ENCODE measurements at places on chromosomes 1 and 21. TPM values are rescaled to one million over a fixed set of nuclear protein-coding genes. Genes with fewer than 3 reads are reported as not detected.

GRCh38 chr1:28126783-28127490 is 38.5 kb upstream of the EYA3 start:
- no peak for DNase-seq

DNA sequence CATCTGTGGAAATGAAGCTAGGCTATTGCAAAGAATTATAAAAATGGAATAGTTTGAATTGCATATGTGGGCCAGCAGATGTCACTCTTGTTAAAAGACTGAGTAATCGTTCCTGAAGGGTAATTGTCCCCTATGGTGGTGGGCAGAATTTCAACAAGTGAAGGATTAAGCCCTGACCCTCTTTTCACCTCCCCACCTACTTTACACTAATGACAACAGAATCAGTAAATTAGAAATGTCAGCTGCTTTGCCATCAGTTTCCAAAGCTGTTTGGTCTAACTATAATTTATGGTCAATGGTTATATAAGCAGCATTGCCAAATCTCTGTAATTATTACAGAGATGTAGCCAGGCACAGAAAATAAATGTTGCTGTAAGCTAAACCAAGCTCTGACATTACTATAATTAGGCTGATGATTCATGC is 898.6 kb downstream of the AMY1C start:
- DNase-seq, result no peak

DNA sequence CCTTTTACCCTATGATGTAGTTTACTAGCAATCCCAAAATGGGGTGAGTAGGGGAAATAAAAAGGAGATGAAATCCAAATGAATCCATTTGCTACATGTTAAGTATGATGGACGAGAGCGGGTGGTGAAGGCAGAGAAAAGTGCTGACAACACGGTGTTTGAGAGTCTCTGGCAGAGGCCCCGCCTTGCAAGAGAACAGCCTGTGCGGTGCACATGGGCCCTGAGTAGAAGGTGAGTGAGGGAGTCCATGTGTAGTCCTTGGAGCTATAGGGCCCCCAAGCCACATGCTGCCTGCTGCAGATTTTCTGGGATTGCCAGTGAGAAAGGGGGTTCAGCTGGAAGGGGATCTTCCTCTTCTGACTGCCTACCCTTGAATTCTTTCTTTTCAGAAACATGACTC is 177.1 kb downstream of the TNR start:
- DNase-seq, result no peak

- DNase-seq, result no peak
Observed at GRCh38 chr21:42566524-42567213, 53.0 kb downstream of the SLC37A1 start.

- no peak for DNase-seq
Observed at GRCh38 chr1:206856674-206857464, 8.6 kb upstream of the IL20 start.

GRCh38 chr1:178461104-178461503 is 35.7 kb downstream of the CLEC20A start:
- no peak for DNase-seq

- DNase-seq, result peak; percentile 62
Observed at GRCh38 chr1:219926363-219926998, 1.9 kb downstream of the SLC30A10 start.

DNA sequence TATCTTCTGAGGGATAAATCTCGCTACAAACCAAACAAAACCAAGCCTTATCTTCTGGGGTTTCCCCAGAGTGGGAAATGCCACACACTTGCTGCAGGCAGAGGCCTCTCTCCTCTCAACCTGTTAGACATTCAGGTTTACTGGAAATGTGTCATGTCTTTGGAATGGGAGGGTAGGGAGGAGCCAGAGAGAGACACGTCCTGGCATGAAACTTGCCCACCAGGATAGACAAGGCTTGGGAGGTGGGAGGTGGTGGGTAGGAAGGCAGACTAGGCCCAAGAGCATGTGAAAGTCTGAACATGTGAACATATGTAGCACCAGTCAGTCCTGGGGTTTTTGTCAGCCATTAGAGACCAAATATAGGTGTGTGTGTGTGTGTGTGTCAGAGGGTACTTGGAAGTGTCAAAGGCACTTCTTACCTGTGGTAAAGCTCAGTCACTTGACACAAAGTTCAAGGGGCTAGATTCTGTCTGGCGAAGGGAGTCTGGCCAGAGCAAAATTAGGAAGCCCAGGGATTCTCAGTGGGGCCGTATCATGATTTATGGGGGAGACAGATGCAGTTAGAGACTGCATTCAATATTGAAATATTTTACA is 32.4 kb upstream of the PIGC start:
- no peak for DNase-seq

- no peak for DNase-seq
Observed at GRCh38 chr1:40717955-40718354, 26.5 kb downstream of the NFYC start.

DNA sequence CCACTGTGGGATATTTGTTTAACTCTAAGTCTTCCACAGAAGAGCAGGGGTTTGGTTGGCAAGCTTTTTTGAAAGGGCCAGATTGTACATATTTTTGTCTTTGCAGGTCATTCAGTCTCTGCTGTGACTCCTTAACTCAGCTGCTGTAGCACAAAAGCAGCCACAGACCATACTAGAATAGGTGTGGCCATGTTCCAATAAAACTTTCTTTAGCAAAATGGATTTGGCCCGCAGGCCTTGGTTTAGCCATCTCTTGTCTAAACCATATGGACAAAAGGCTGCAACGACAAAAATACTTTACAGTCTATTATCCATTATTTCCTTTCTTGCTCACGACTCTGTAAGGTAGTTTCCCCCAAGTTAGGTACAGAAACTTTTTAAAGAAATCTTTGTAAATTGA is 60.5 kb downstream of the ESRRG start:
- no peak for DNase-seq

DNA sequence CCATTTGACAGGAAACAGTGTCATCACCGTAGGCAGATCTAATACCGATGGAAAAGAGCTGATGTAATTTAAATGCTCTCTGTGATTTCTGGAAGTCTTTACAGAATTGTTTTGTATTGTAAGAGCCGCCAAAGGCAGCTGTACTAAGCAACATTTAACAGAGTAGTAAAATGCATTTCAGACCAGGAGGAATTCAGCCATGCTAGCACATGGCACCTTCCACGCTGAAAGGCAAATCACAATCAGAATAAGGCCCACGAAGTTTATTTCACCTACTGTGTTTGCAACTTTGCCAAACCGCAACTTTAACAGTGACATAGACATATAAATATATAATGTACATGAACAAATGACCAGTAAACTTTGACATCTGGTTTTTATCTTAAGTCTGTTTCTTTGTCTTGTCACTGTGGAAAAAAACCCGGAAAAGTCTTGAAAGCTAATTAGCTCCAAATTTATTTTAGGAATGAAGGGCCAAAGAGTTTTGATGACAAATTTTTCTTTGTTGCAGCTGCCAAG is 26.1 kb upstream of the DISC1 start:
- DNase-seq, result no peak

DNA sequence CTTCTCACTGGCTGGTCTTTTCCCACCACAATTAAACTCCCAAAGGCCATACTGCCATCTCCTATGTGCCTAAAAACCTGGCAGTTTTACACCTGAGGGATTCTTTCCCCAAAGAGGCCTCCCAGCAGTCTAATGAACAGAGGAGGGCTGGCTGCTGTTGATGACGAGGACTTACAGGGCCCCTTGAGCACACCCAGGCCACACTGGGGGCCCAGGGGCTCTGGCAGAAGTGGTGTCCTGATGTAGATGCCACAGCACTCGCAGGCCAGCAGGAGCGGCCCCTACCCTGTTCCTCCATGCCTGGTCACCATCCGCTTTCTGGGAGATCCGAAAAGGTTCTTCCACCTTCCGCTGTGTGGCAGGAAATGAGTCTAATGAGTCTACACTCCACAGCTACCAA is 24.2 kb downstream of the POFUT2 start:
- no peak for DNase-seq

- DNase-seq, result peak; percentile 85
Observed at GRCh38 chr1:85465099-85465785, at the start of gene DDAH1. TSS of gene DDAH1 (minus strand) at chr1:85465159. CDS start at chr1:85465045, 114 bp downstream.

GRCh38 chr1:216111842-216112241 is 311.4 kb downstream of the USH2A start:
- DNase-seq, result no peak

- DNase-seq, result no peak
Observed at GRCh38 chr1:109802136-109802900, 38.6 kb upstream of the EPS8L3 start.

DNA sequence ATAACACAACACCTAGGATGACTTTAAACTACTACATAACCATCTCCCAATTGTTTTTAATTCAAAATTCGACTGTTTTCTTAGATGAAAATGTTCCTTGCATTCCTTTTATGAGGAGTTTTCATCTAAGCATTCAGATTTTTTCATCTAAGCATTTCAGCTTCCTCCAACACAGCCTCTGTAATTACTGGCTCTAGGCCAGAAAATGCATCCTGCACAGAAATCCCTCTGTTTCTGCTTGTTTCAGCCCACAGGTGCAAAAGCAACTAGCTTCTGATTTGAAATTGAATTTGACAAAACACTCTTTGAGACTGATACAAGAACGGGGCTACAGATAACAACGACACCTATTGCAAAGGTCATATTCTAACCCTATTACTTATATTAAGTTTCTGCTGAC is 90.4 kb downstream of the RGS21 start:
- DNase-seq, result no peak

DNA sequence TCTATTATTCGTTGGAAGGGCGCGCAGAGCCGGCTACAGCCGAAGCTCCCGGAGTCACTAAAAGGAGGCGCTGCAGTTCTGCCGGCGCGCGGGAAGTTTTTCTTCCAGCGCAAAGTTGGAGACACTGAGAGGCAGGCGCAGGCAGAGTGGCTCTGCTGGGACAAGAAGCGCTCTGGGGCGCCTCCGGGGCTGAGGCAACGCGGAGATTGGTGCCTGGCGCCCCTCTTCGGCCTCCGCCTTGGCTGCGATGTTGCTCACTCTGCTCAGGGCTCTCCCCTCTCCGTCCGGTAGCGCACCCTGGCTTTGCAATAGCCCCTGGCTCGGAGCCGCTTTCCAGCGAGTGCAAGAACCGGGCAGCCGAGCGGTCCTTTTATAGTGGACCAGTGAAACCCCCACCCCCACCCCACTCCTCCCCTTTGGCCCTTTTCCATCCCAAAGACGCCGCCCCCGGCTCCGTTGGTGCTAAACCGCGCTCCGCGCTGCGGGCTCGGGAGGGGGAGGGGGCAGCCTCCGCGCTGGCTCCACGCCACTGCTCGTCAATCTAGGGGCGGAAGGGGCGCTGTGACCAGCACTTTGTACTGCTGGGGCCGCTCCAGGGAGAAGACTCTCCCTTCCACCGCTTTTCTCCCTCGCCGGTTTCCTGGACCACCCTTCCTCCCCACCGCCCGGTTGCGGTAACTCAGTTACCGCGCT is at the start of gene ADAMTS1:
ADAMTS1 (minus strand) TSS at position 344 of the 693 bp plus-strand sequence. CDS start 455 bp downstream, outside the sequence.
- peak; percentile 87 for DNase-seq

DNA sequence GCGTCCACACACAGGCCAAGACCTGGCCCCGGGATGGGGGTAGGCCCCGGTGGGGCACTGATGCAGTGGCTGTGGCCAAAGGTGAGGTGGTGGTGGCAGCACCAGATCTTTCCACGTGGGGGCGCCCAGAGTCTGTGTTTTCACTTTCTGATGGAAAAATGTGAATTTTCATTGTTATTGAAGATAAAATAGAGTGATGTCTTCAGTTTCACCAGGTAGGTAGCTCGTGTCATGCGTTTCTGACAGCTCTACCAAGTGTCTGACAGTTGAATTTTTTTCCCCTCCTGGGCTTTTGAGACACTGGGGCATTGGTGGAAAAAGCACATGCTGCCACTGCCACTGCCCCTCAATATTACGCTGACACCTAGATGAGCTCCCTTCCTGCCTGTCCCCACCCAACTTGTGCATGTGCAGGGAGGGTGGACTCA is 40.0 kb upstream of the MAGOH start:
- peak; percentile 78 for DNase-seq

GRCh38 chr1:47686731-47687630 is 249.1 kb downstream of the FOXD2 start:
- DNase-seq, result no peak

- no peak for DNase-seq
Observed at GRCh38 chr1:87583459-87583858, 254.8 kb downstream of the LMO4 start.

GRCh38 chr1:169795687-169796086 is 980 bp upstream of the METTL18 start:
- no peak for DNase-seq

DNA sequence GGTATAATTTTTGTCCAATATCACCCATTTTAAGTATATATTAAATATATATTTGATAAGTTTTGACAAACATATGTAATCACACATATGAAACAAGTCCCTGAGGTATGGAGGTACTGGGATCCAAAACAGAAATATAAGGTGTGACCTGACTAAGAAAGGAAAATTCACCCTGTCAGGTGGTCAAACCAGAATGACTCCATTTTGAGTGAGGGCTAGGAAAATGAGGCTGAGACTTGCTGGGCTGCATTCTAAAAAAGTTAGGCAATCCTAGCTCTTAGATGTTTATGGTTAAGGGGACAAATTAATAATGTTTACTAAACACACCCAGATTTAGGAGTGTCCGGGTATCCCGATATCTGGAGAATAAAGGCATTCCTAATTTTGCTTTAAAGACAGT is 11.6 kb upstream of the SLC19A2 start:
- DNase-seq, result no peak

DNA sequence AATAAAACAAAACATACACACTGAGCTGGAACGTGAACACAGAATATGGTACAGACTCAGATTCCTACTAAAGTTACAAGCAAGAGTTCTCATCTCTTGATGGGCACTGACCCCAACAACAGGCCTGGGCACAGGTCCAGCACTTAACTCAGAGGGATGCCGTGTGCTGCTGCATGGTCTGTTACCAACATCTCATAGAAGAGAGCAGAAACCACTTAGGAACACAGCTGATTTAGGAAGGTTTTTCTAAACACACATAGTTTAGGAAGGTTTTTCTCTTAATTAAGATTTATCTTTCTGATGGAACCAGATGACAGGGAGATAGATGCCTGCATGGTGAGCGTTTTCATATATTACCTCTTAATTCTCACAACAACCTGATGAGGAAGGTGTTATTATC is 1.5 kb downstream of the GCLM start:
- peak; percentile 61 for DNase-seq

GRCh38 chr1:201450721-201451291 is 18.2 kb downstream of the PHLDA3 start:
- DNase-seq, result peak; percentile 44

GRCh38 chr1:168112673-168113305 is 23.9 kb downstream of the GPR161 start:
- DNase-seq, result no peak

- no peak for DNase-seq
Observed at GRCh38 chr21:25863747-25864146, 129.0 kb downstream of the GABPA start.

- DNase-seq, result no peak
Observed at GRCh38 chr1:81681114-81681513, 119.6 kb upstream of the ADGRL2 start.

BRWD1 gene
- total RNA-seq, result 22.7 TPM

RHBG gene
- total RNA-seq, result 1.6 TPM

GBP7 gene
- total RNA-seq, result 24.6 TPM

SEMA4A gene
- 1.3 TPM for total RNA-seq

NR1I3 gene
- 120 TPM for total RNA-seq

NTNG1 gene
- total RNA-seq, result not detected

CRP gene
- 3,661 TPM for total RNA-seq

EPHA2 gene
- total RNA-seq, result 10.8 TPM

LCE2B gene
- not detected for total RNA-seq

S100A1 gene
- 1.8 TPM for total RNA-seq

LMOD1 gene
- 1.3 TPM for total RNA-seq

NBPF10 gene
- 0.68 TPM for total RNA-seq

GPR25 gene
- not detected for total RNA-seq

NUP210L gene
- total RNA-seq, result not detected

PRRC2C gene
- total RNA-seq, result 54.8 TPM

C8B gene
- 289 TPM for total RNA-seq

PCBP3 gene
- total RNA-seq, result 1.5 TPM

Data from right lobe of liver (tissue), 6 donors.